Choroid plexus epithelial cell (primary cell): ENCODE measurements at places on chromosomes 13 and 19.

DNA sequence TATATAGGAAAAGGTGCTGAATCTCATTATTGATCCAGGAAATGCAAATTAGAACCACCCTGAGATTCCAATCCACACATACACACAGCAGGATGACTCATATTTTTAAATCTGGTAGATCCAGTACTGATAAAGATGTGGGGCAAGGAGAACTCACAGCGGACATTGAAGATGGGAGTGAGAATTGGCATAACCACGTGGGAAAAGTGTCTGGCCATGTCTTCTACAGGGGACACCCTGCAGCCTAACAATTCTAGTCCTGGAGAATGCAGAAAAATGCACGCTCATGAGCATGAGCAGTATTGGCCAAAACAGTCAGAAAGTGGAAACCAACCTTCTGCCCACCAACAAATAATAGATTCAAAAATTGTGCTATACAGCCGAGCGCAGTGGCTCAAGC lies 13.5 kb upstream of the BCL3 start:
- no peak for DNase-seq

DNA sequence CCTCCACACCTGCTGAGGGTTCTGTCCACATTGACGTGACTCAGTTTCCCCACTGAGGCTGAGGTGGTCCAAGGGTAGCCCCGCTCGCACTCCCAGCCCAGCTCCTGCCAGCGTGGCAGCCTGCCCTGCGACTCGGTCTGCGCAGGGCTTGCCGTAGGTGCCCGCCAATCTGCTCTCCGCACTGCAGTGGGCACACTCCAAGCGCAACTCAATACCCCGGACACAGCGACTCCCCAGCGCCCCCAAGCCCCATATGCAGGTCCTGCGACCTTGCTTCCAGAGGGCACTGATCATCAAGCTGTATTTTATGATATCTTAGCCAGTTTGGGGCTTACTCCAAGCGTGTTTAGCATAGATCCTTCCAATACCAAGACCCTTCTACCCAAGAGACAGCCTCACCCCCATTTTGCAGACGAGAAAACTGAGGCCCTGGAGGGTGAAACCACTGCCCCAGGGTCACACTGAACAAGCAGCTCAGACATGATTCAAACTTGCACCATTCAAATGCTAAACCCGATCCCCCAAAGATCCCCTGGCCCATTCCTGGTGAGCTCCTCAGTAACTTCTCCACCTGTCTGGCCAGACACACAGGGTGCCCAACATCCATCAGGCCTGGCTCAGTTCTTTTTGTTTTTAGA lies 13.5 kb downstream of the PTPRS start:
- no peak for DNase-seq

- peak; percentile 78 for DNase-seq
These were observed 20.9 kb downstream of the COG6 start for GRCh38 chr13:39676315-39676876.

GRCh38 chr13:41970918-41971317 lies 10.0 kb upstream of the VWA8 start:
- DNase-seq, result no peak

- DNase-seq, result no peak
These were observed 15.7 kb downstream of the FEM1A start for GRCh38 chr19:4807188-4807587.

GRCh38 chr13:78032132-78032531 lies 113.5 kb upstream of the EDNRB start:
- no peak for DNase-seq

DNA sequence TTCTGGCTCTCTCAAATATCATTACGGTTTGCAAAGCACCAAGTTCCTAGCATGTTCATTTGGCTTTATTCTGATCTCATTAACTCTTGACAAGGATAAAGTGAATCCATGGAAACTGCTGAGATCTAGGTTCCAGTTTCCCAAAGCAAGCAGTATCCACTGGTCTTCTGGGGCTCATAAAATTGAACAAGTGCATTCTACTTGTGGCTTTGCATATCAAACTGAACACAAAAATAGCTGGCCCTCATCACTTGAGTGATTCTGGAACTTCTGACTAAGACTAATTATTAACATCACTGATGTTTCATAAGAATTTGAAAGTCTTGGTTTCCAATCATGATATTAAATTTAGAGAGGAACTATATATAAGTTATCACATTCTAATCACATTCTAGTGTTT lies 6.3 kb upstream of the KCTD12 start:
- DNase-seq, result no peak

GRCh38 chr19:5911366-5911765 lies 2.7 kb upstream of the CAPS start:
- DNase-seq, result no peak

DNA sequence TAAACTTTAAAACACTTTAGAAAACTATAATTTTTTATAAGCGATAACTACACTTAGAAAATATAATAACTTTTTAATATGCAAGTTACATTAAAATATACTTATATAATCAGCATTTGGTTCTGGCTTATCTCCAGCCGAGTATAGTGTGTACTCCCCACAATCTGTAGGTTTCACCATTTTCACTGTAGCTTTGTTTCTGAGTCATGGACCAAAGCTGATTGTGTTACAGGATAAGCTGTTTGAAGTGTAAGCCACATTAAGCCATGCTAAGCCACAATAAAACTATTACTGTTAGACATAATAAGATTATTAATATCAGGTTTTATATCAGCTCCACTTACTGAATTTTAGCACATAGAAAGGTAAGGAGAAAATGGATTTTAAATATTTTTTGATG lies 43.8 kb downstream of the CCDC122 start:
- DNase-seq, result peak; percentile 80

GRCh38 chr13:38350114-38350617 lies 515 bp downstream of the UFM1 start:
- peak; percentile 65 for DNase-seq

DNA sequence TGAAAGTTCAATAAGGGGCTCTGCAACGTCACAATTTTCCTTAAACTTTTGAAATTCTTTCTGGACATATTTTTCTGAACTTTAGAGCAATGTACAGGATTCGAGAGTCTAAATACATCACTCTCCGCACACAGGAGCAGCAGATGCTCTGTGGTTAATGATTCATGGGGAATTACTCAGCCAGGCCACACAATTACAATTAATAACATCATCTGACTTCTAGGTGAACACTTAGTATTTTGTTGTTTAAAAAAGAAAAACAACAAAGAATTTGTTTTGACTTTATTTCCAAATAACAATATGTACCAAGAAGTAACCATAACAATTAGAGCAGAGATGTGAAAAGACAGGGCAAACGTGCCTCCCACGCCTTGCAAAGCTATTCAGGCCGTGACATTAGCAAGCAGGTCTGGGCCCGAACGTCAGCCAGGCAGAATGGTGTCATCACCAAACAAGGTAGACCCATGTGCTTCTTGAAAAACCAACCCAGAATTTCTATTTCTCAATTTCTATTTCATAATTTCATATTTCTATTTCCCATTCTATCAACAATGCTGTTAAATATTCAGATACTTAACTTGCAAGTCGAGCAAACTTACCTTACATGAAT lies 236.3 kb downstream of the COL4A1 start:
- DNase-seq, result peak; percentile 90

DNA sequence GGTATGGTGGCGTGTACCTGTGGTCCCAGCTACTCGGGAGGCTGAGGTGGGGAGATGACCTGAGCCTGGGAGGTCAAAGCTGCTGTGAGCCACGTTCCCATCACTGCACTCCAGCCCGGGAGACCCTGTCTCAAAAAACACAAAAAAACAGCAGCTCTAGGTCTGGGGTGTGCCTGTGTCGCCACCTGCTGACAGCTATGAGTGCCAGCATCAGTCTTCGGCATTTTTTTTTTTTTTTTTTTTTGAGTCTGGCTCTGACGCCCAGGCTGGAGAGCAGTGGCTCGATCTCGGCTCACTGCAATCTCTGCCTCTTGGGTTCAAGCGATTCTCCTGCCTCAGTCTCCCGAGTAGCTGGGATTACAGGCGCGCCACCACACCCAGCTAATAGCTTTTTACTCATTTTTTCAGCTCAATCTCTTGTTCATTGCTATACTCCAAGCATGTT lies 10.1 kb downstream of the AP2S1 start:
- DNase-seq, result peak; percentile 80

DNA sequence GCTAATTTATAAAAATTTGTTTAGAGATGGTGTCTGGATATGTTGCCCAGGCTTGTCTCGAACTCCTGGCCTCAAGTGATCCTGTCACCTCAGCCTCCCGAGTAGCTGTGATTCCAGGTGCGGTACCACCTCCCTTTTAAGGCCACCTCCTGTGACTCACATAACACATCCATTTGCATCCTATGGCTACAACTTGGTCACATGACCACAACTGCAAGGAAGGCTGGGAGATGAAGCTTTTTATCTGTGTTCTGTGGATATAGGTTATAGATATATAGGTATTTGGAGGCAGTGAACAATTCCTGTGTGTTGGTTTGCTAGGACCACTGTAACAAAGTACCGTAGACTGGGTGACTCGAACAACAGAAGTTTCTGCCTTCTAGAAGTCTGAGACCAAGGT lies 6.0 kb downstream of the SPACA6 start:
- no peak for DNase-seq

GRCh38 chr13:48908381-48909055 lies 67.2 kb upstream of the FNDC3A start:
- DNase-seq, result no peak

DNA sequence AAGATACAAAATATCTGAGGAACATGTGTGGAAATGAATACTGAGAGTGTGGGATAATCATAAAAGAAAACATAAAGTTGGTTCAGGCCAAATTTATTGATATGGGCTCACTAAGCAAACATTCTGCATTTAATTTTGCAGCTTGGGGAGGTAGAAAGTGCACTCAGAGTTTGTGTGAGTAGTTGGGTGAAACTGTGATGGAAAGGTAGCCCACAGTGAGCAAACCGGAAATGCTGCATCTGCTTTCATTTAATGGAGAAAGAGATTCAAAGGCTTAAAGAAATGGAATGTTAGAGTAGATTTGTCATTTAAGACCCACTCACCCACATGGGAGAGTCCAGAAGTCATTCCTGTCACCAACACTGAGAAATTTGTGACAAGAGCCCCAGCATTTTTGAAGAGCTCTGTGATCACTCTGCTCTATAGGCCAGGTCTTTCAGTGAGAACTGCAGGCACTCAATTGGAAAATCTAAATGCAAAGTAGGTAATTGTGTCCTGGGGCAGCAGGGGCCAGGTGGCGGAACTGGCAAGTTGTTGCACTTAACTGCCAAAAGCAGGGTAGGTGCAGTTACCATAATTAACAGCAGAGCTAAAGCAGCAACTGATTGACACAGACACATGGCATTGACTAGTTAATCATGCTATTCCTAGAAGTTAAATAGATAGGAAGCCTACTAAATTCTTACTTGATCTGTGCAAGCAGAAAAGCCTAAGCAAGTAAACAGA lies 1228.3 kb upstream of the PCDH20 start:
- no peak for DNase-seq

DNA sequence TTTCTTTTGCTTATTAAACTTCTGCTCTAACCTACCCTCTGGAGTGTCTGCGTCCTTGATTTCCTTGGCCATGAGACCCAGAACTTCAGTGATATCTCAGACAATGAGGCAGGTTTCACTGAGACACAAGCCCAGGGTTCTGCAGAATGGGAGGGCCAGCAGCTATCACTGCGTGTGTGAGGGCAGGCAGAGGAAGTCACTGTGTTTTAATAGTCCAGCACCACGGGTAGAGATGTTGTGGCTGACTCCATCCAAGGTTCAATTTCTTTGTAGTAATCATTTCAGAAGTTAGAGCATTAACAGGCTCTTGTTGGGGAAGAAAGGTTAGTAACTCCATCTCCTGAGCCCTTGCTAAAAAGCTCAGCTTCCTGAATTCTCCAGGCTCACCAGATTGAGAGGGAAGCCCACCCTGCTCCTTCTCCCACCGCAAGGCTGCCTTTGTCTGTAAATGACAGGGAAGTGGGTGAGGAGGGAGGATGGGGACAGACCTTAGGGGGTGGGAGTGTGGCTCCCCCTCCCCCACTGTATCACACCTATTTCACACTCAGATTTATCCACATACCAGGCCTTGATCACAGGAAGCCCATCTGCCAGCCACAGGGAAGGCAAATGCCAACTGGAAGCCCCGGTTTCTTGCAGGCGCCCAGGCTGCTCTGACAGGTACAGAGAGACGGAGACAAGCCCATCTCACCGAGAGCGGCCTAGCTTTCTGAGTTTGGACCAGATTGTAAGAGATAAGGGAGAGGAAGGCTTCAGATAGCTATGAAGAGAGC lies 2.1 kb downstream of the C19orf12 start:
- no peak for DNase-seq

DNA sequence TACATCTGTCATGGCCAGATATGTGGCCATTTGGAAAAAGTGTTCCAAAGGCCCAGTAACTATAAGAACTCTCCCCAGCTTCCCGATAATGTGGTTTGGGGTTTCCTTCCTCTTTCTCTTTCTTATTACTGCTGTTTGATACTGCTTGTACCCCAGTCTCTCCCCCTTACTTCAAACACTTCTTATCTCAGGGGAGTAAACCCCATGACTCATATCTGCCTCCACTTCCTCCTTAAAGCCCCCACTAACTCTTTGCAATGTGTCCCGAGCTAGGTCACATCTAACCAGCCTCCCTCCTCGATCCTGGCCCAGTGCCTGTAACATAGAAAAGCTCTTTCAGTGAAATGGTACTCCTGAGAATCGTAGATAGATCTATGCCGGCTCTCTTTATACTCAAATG lies 82.4 kb upstream of the STARD13 start:
- no peak for DNase-seq

DNA sequence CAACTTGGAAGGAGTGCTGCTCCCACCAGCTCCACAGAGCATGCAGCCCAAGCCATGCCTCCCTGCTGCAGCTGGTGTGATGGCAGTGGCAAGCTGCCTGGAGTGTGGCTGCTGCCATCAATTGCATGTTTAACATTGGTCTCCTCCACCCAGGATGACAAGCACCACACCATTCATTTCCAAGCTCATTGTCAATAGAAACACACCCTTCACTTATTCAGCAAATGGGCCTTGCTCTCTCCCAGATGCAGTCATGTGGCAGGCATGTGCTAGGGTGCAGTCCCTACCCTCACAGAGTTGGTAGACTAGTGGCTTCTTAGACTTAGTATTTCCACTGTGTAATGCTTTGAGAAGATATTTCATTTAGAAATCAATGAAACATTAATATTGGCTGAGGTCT lies 70.8 kb upstream of the FGF14 start:
- DNase-seq, result no peak

DNA sequence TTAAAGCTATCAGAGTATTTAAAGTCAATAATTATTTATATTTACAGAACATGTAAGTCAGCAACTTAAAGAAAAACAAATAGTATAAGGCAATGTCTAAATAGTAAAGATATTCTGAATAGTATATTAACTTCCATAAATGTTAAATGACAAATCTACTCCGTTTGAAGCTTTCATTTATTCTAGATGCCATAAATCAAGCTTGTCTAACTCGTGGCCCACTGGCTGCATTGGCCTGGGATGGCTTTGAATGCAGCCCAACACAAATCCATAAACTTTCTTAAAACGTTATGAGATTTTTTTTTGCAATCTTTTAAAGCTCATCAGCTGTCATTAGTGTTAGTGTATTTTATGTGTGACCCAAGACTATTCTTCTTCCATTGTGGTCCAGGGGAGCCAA lies 1117.1 kb upstream of the PCDH9 start:
- DNase-seq, result no peak

GRCh38 chr13:33403807-33404362 lies 118.3 kb upstream of the STARD13 start:
- DNase-seq, result no peak

- no peak for DNase-seq
These were observed 340.5 kb downstream of the ZNF536 start for GRCh38 chr19:30712431-30713337.
